ENCODE measurements at places on chromosomes 12 and 14. TPM values are rescaled to one million over a fixed set of nuclear protein-coding genes. Genes with fewer than 3 reads are reported as not detected.
A peak's percentile ranks its signal among the peaks of the same experiment; 100 is the strongest.

GRCh38 chr12:19967001-19967400 lies 401.3 kb upstream of the PDE3A start:
- peak; percentile 56 for DNase-seq

Gene ALG10
- 14.7 TPM for total RNA-seq

DNA sequence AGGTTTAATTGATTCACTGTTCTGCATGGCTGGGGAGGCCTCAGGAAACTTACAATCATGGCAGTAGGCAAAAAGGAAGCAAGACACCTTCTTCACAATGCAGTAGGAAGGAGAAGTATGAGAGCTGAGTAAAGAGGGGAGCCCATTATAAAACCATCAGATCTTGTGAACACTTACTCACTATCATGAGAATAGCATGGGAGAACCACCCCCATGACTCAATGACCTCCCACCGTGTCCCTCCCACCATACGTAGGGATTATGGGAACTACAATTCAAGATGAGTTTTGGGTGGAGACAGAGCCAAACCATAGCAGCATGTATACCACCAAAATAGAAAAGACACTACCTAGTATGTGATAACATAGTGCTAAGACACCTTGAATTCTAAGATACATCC lies 2.9 kb upstream of the HMGA2 start:
- DNase-seq: no peak

DNA sequence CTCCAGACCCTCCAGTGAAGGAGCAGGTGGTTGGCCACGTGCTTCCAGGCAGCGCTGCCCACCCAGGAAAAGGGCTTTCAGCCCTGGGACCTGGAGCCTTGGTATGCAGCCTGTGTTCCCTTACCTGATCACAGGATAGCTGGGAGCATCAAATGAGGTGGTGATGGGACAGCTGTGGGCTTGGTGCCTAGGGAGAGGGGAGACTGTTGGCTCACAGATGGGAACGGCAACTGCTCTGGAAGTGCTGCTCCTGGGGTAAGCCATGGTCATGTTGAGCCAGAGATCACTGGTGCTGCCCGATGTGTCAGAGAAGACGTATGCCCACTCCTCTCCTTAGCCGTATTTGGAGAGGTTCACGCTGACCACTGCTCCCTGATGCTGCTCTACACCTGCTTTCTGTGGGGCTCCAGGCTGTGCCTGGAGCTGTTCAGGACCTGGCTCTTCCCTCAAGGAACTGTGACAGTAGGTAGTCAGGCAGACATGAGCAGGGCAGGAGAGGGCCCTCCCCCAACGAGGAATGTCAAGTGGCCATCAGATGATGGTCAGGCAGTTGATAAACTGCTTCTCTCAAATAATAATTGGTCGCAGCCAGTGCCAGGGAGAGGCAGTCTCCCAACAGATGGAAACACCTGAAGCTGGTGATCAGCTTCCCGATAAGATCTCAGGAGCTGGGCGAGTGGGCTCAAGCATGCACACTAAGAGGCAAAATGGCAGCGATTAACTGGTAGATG lies 2.8 kb upstream of the CYP46A1 start:
- no peak for DNase-seq

Gene DTX1
- total RNA-seq: 4.6 TPM

DNA sequence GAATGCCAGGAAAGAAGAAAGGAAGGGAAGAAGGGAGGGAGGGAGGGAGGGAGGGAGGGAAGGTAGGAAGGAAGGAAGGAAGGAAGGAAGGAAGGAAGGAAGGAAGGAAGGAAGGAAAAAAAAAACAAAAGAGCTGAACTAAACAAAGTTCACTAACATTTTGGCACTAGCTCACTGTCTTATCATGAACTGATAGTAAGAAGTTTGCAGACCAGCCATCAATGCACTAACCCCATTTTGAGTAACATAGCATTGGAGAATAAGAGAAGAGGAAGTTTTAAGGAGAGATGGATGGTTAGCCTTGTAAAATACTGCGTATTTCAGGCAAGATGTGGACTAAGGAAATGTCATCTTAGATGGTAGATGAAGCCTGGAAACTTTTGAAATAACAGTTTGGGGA lies 1136.0 kb downstream of the FLRT2 start:
- no peak for DNase-seq

Gene BATF
- total RNA-seq: 3.6 TPM

Gene KERA
- total RNA-seq: not detected

DNA sequence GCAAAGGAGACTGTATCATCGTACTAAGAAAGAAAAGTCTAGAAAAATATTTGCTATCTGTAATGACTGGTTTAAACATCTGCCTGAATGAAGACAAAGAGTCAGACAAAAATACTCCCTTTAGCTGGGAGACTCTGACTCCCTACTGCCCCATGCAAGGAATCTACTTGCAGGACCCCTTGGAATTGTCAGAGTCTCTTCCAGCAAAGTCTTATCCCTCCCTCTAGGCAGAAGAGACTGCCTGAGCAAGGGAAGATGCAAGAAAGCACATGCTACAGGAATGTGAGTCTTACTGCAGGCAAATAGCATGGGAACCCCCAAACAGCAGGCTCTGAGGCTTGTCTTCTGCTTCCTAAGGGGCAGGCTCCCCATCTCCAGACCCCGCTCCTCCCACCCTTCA lies 154.0 kb downstream of the KCNA5 start:
- no peak for DNase-seq

Gene OR6C75
- total RNA-seq: not detected

DNA sequence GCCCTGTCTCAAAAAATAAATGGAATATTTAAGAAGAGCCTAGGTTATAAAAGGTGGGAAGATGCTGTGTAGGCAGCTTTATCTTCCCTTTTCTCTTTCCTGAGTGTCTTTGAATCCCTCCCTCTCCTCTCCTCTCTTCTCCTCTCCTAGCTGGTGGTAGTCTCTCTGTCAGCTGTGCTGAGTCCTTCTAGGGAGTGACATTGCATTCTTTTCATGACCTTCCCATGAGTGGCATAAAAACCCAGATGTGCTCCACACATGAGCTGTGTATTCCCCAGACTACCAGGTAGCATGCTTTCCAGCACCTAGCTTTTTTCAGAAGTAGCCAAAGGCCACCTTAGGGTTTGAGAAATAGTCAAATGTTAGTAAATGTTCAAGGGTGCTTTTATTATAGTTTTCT lies 23.6 kb downstream of the SAMD4A start:
- no peak for DNase-seq

DNA sequence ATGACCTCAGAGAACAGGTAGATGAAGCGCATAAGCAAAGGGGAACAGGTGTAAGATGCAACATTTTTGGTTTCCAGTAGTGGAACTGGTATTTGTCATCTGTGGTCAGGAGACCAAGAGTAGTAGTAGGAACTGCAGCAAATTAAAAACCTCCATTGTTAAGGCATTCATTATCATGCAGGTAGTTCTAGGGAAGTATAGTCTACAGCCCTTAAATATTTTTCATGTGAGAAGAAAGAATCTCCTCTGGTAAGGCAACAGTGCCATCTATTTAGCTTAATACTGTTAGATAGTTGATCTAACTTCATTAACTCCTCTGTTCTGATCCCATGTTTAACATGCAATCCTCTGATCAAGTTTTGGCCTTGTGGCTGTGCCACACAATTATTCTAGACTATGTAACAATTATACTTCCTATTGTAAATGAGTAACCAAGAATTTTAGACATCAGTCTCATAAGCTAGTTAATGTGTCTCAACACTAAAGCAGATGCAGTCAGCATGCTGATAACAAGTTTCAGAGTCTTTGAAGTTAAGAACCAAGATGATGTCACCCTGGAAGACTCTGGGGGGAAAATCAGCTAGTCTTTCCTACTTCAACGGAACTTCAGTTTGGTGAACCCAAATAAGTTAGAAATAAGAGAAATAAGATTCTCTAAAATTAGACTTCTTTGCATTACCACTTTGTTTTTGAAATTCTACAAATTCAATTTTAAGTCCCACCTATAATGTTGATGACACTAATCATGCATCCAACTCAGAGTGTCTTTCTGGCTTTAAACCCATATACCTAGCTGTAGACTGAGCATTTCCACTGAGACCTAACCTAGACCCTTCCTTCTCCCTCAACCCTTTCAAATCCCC lies 70.9 kb downstream of the STXBP6 start:
- DNase-seq: no peak

DNA sequence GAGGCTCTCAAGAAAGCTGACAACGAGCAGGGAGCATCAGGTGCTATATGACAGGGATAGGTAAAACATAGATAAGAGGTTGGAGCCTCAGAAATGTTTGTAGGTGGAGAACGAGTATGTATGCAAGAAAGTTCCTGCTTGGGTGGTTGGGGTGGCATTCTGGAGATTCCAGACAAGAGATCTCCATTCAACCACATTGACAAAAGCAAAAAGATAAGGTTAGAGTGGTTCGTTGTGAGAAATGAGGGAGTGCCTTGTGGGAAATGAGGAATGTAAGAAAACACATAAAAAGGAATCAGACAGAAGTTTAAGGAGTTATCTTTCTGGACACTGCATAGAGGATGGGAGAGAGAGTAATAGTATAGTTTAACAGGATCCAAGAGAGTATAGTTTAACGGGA lies 290.3 kb downstream of the DPF3 start:
- DNase-seq: no peak

DNA sequence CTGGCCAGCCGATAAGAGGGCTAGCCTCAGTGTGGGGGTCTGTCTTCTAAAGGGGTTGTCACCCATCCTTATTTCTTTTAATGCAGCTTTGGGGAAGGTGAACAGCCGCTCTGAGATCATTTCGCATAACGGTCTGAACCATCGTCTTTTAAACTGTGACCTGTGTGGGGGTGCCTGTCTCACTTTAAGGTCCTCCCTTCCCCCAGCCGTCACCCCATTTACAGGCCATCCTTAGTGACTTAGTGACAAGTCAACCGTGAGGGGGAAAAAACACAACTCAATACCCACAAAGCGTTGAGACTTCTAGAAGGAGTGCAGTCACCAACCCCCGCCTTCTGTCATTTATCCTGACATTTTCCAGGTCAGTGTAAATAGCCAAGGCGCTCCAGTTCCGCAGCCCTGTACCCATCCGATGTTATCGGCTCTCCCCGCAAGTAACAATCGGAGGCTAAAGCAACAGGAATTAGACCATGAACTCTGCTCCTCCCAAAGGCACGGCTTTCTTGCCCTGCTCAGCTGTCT lies 505 bp upstream of the DENND5B start:
- no peak for DNase-seq

DNA sequence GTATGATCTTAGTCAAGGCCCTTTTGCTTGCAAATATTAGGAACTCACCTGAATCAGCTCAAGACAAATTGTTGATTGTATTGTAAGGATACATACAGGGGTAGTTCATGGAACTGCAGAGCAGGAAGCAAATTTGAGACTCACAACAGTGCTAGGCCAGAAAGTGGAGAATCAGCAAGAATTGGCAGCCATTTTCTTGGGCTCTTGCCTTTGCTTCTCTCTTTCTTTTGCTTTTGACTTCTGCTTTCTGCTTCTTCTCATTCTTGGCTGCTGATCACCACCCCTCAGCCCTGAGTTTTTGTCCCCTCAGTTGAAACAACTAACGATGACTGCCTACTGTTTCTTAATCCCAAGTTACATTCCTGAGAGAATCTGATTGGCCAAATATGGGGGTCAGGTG lies 34.8 kb downstream of the KCNK13 start:
- DNase-seq: no peak

- no peak for DNase-seq
Measured at GRCh38 chr12:25686351-25686750, 133.3 kb upstream of the LMNTD1 start.

DNA sequence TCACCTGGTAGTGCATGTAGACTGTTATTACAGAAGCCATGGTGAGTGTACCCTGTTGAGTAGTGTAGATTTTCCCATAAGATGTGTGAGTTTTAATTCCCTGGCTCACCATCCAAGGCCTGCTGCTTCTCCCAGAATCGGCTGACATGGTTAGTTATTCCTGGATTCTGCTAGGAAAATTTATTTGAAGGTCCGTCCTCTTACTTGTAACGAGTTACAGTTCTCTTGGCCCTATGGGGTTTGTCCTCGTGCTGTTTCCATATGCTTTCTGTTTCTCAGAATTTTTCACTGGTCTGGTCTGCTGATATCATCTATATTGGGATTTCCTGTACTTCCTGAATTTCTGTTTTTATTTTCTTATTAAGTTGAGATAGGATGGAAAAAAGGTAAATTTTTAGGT lies 423.3 kb upstream of the RGS6 start:
- no peak for DNase-seq

Gene CMKLR1
- under 0.01 TPM for total RNA-seq

Gene BIN2
- total RNA-seq: not detected

DNA sequence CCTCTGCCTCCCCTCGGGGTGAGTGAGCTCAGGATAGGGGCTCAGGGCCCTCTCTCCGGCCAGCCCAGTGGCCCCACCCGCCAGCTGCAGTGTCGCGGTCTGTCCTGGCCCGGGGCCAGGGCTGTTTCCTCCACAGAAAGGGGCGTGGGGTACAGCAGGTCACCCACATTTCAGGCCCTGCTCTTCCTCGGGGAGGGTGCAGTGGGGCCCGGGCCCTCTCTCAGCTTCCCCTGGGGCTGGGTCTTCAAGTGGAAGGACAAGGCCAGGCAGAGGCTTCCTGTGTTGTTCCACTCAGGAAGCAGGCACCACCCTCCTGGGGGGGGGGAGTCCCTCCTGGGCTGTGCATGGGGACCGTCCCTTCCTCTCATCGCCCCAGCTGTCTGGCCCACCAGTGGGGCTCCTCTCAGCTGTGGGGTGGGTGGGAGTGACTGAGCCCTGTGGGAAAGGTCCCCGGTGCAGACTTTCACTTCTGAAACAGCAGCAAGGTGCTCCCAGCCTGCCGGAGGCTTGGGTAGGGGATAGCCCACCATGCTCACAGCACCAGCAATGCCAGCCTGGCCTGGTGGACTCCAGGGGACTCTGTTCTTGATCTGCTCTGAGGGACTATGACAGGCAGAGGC lies 3.7 kb downstream of the GPR132 start:
- no peak for DNase-seq

- DNase-seq: no peak
Measured at GRCh38 chr12:109130297-109131153, 14.1 kb downstream of the ACACB start.

- DNase-seq: no peak
Measured at GRCh38 chr12:26732005-26732908, 100.7 kb downstream of the ITPR2 start.

- no peak for DNase-seq
Measured at GRCh38 chr12:41302979-41303403, 114.9 kb downstream of the PDZRN4 start.

GRCh38 chr14:92198804-92199203 lies 77.0 kb downstream of the CPSF2 start:
- no peak for DNase-seq

Gene STYK1
- 8.1 TPM for total RNA-seq

Gene KRT6C
- total RNA-seq: not detected

DNA sequence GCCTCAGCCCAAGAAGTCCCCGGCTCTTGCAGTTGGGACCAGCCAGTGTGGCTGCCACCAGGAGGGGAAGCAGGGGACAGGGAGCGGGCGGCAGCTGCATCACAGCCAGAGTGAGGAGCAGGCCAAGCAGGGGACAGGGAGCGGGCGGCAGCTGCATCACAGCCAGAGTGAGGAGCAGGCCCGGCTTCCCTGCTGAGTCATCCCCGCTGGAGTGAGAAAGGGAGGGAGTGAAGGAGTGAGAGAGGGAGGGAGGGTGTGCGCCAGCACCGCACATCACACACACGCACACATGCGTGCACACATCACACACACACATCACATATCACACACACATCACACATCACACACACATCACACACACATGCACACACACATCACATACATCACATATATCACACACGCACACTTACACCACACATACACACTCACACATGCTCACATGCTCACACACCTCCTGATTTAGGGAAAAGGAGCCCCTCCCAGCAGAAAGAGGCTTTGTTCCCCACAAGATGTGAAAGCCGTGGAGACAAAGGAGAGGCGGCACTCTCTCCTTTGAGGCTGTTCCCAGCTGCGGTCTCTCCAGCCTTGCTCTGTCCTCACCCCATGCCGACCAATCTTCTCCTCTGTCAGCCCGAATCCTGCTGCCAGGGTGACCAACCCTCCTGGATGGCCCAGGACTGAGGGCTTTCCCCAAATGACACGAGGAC lies 16.7 kb upstream of the ZDHHC22 start:
- DNase-seq: peak; percentile 46

Data from lung microvascular endothelial cell (primary cell).